ENCODE measurements at places on chromosomes 3 and 15. TPM values are rescaled to one million over a fixed set of nuclear protein-coding genes. Genes with fewer than 3 reads are reported as not detected.

DNA sequence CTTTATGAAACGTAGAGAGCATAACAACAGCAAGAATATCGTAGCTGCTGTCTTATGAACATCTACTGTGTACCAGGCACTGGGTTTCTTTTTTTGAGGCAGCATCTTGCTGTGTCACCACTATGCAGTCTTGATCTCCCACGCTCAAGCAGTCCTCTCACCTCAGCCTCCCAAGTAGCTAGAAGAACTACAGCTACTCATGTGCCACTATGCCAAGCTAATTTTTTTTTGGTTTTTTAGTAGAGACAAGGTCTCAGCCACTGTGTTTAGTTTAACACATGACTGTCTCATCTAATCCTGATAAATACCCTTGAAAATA is 129.9 kb downstream of the VGLL4 start:
- no peak for DNase-seq

DNA sequence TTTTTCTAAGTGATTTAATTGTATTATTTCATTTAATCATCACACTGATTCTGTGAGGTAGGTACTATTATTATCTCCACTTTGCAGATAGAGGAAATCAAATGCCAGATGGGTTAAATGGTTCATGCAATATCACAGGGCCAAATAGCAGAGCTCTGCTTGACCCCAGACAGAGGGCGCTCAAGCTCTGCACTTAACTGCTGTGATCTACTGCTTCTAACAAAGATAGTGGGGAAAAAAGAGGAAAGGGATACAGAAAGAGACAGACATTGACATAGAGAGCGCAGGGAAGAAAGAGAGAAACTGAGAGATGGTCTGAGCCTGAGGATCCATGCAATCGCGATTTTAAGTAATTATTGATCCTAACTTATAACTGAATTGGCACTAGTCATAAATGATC is 279.1 kb upstream of the THRB start:
- peak; percentile 25 for DNase-seq

Gene PLCH1
- total RNA-seq: 12.0 TPM

DNA sequence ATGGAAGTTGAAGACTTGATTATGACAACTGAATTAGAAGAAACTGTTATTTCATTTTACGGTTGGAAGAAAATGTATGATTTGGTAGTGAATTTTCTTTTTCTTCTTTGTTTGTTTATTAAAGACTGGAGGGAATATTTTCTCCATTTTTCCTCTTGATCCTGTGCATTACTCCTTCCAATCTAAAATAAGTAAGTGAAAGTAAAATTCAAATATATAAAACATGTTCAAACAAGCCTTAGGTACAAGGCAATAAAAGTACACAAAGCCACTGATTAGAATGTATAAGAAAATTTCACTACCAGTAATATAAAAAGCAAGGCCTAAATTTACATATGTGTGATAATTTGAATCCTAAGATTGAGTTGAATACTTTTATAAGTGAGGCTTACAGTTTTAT is 181.2 kb upstream of the MME start:
- DNase-seq: no peak

Gene SCAANT1
- not detected for total RNA-seq

- DNase-seq: no peak
These were observed 380.0 kb upstream of the ARL6 start for GRCh38 chr3:97384583-97384982.

All from uterus (tissue), 4 donors.